GM03348 (cell line): ENCODE measurements at places on chromosomes 11 and 22.

DNA sequence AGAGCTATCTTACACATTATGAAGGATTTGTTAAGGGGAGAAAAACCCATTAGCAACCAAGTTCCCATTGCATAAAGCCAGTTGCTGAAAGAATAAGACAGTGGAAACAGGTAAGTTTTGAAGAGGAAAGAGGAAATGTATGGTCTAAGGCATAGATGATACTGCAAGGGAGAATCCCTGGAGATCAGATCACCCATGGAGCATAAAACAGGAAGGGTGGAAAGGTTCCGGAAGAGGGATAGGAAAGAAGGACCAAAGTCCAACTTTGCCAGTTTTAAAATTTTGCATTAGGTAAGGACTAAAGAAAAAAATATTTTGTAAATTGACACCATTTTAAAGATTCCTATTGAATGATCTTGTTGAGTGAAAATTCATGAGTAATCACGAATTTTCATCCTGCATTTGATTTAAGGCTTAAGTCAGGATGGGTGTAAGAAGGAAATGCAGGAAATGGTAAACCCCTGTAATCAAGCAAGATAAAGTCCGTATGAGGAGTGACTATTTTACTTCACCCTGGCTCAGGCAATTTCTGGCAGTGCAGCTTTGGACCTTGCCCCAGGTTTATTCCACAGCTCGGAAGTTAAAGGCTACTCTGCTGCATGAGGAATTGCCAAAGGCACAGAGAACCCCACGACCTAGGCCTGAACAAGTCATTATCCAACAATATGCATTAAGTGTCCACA, 70.9 kb downstream of the CCDC34 start:
- DNase-seq, result peak; percentile 41

GRCh38 chr11:123939317-123939716, at the start of gene OR4D5:
Gene OR4D5, plus strand, starts transcription at chr11:123939617. Its CDS starts 0 bp downstream, at chr11:123939617.
- DNase-seq, result no peak

- no peak for DNase-seq
Measured at GRCh38 chr11:116953530-116954285, 116.3 kb upstream of the APOA1 start.

DNA sequence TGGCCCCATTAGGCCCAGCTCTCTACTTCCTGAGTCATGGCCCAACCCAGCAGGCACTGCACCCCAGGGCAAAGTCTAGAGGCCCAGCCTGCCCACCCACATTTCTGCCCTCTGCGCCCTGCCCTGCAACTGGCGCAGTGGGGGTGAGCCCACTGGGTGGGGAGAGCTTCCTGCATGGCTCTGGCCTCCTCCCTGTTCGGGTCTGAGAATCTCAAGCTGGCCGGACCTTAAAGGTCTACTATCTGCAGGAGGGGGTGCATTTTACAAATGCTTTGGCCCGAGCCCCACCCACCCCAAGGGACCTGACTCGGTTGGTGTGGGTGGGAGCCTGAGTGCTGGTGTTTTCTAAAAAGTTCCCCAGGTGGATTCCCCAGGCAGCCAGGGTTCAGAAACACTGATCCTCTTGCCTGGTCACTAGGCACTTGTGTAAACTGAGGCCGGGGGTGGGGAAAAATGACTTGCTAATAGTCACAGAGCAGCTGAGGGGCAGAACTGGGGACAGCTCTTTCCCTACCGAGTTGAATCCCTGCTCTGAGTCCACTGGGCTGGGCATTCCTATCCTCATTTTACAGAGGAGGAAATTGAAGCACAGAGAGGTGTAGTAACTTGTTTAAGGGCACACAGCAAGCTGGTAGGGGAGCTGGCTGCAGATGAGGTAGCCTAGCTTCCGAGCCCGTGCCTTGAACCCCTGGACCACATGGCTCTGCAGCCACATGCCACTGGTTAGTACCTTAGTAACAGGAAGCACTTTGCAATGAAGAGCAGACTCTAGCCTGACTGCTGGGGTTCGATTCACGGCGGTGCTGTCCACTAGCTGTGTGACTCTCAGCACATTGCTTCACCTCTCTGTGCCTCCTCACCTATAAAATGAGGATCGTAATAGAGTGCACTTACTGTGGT, 36.3 kb downstream of the CD82 start:
- no peak for DNase-seq

- no peak for DNase-seq
Measured at GRCh38 chr11:26473216-26474194, 98.6 kb downstream of the MUC15 start.

DNA sequence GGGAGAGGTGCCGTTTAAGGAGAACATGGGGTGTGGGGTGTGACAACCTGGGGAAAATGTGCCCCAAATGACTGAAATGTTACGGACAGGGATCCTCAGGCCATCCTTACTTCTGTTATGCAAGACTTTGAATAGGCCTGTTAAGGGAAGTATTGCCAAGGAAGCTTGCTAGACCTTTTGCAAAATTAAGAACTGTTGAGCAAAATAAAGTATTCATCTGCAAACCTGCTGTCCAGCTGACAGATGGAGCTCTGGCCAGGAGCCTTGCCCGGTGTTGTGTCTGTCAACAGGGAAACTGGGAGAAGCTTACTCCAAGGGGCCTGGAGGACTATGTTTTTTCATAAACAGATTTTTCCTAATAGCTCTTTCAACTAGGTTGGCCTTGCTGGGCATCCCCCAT, 48.0 kb downstream of the FAT3 start:
- no peak for DNase-seq

- no peak for DNase-seq
Measured at GRCh38 chr11:18748766-18749365, 22.9 kb upstream of the IGSF22 start.

DNA sequence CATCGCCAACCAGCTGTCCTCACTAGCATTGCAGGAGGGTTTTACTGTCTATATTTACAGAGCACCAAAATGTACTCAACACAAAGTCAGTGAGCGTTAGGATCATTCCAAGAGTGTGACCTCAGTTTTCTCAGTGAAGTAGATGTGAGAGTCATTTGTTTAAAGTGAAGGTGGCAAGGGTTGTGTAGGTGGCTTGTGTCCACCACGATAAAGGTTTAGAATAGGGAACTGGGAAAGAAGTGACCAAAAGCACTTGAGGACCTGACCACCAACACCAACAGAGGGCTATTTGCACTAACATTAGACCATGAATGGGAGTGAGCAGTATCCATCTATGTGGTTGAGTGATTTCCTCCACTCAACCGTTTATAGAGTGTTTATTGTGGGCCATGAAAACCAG, 152.5 kb upstream of the POU2AF2 start:
- no peak for DNase-seq

- no peak for DNase-seq
Measured at GRCh38 chr22:49019737-49020713, 807.6 kb downstream of the BRD1 start.

DNA sequence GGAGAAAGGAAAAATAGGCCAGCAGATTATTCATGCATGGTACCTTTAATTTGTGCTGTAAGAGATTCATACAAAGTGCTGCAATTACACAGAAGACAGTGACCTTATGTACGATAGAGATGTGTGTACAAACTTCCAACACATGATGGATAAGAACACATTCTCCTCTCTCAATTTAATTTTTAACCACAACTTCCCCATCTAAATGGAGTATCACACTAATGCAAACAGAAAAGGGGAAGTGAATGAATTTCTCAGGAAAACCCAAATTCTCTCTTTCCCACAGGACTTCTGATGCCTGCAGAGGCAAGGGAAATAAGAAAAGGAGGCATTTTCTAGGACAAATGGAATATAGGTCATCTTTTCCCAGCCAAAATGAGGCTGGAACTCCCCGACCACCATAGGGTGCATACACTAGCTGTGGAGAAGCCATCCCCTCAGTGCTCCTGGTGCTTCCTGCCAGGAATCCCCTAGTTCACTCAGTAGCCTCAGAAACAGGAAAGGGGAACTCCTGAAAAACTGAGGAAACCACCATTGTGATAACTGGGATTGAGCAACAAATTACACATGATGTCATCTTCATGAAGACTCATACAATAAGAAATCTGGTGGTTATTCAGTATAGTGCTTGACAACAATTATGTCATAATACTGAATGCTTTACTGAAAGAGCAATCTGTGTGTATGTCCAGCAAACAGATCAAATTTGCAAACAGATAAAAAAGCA, 22.4 kb downstream of the MMP10 start:
- DNase-seq, result peak; percentile 35

- no peak for DNase-seq
Measured at GRCh38 chr22:44361391-44362126, 48.8 kb upstream of the SHISAL1 start.

- no peak for DNase-seq
Measured at GRCh38 chr11:128689948-128690664, 3.8 kb upstream of the FLI1 start.

DNA sequence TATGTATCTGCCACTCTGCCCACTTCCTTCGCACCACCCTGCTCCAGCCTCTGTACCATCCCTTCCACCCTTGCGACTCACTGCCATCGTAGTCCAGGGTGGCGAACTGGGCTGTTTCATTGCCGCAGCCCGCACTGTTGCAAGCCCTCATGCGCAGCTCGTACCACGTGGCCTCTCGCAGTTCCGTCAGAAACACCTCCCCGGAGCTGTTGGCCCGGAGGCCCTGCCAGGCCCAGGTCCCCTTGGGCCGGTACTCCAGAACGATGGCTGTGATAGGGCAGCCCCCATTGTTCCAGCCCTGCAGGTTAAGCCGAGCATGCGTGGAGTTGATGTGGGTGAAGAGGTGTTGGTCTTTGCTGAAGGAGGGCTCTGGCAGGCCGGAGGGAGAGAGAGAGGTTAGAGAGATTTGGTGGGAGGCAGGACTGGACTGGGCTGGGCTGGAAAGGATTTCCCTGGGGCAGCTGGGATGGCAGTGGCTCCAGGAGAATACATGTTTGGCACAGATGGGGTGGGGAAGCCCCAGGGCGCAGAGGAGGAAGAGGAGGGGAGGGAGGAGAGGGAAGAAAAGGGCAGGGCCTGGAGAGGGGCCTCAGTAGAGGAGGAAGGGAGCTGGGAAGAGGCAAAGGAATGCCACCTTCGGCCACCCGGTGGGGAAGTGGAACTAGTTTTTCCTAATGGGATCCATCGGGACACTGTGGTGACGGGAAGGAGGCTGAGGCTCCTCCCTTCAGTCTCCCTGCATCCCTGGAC, 109.6 kb downstream of the CEP164 start:
- DNase-seq, result no peak

- no peak for DNase-seq
Measured at GRCh38 chr11:46390331-46391171, 1.0 kb downstream of the CHRM4 start.

DNA sequence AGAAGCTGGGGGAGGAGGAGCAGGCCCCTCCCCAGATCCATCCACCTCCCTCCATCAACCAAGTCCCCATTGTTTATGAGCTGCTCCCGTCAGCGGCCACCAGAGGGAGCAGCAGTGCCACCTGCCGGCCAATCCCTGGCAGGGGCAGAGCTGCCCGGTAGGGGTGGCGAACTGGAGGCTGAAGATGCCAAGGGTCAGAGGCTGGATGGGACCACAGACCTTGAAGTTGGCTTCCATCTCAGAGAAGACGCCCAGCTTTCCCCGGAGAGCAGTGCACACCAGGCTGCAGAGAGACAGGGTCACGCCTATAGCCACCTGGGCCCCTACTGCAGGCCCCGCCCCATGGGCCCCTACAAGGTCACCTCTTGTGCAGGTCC, 3.6 kb downstream of the FIBP start:
- peak; percentile 88 for DNase-seq

GRCh38 chr11:47184711-47185304, 1.4 kb downstream of the PACSIN3 start:
- DNase-seq, result no peak

- no peak for DNase-seq
Measured at GRCh38 chr11:114192841-114193389, 103.3 kb upstream of the NNMT start.

GRCh38 chr11:23570828-23571227, 710.6 kb upstream of the CCDC179 start:
- DNase-seq, result peak; percentile 1

GRCh38 chr11:66593650-66594049, 665 bp downstream of the CCS start:
- DNase-seq, result no peak

DNA sequence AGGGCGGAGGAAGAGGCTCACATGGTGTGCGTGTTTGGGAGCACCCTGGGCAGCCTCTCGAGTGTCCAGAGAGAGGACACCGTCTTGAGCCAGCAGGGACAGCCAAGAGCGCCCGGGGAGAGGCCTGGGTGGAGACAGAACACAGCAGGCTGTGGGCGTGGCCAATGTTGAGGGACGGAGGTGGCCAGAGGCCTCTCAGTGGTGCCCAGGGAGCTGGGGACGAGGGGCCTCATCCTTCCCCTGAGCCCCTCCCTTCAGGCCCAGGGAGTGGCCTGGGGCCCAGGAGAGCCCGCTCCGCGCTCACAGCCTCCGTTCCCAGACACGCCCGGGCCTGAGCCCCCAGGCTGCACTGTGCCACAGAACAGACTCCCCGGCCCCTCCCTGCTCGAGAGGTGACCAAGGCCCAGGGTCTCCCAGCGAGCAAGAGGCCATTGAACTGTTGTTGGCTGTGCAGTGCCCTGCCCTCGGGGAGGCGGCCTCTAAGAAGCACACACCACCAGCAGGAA, 48.4 kb downstream of the CDKN1C start:
- DNase-seq, result peak; percentile 82

DNA sequence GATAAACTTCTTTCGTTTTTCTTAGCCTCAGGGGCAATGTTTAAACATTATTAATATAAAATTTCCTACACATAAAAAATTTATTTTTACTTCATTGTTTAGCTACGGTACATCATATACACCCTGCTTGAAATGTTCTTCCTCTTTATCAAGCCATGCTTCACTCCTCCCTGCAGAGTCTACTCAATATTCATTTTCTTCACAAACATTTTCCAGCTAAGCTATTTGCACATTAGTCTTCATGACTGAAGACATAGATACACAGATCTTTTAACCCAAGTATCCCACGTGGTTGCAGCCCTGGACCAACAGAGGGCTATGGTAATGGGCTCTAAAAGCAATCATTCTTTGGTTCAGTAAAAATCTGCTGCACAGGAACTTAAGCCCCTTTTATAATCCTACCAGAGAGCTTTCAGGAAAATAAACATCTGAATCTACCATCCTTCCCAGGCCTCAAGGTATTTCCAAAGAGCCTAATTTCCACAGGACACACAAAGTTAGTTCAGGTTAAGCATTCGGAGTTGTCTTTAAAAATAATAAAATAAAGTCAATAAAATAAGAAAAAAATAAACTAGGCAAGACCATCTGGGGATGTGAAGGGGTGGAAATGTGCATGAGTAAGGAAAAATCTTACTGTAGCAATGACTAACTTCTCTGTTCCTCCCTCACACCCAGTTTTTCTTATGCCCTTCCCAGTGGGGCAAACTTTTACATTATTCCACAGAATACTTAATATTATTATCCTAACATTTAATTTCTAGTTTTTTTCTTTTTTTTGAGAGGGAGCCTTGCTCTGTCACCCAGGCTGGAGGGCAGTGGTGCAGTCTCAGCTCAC, 21.6 kb upstream of the OR6X1 start:
- no peak for DNase-seq

- DNase-seq, result no peak
Measured at GRCh38 chr11:111176603-111177002, 68.9 kb upstream of the POU2AF2 start.

- DNase-seq, result no peak
Measured at GRCh38 chr11:575313-575995, 816 bp upstream of the PHRF1 start.
